ENCODE measurements at places on chromosomes 16 and 17. TPM values are rescaled to one million over a fixed set of nuclear protein-coding genes. Genes with fewer than 3 reads are reported as not detected.

DNA sequence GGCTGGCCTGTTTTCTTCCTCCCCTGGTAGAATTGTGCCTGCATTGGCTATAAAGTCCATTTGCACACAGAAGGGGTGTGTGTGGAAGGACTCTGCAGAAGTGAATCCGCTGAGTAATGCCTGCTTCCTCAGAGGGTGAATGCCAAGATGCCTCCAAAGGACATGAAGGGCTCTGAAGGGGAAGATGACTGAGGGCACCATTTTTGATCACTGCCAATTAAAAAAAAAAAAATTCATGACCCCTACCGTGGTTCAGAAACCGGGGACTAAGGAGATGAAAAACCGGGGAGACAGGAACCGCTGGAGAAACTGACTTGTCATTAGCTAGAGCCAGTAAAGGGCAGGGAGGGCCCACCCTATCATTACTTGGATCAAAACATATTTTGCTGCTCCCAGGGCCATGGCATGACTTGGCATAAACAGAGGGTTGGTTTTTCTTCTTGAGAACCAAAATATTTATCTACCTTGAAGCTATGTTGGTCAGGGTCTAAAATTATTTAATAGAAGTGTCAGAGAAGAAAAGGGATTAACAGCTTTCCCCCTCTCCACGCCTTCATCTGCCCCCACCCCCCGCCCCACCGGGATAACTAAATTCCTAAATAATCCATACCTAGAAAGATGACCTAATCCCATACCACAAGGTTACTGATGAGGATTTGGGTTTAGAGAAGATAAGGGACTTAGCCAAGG is 3.6 kb upstream of the USP7 start:
- no peak for DNase-seq

DNA sequence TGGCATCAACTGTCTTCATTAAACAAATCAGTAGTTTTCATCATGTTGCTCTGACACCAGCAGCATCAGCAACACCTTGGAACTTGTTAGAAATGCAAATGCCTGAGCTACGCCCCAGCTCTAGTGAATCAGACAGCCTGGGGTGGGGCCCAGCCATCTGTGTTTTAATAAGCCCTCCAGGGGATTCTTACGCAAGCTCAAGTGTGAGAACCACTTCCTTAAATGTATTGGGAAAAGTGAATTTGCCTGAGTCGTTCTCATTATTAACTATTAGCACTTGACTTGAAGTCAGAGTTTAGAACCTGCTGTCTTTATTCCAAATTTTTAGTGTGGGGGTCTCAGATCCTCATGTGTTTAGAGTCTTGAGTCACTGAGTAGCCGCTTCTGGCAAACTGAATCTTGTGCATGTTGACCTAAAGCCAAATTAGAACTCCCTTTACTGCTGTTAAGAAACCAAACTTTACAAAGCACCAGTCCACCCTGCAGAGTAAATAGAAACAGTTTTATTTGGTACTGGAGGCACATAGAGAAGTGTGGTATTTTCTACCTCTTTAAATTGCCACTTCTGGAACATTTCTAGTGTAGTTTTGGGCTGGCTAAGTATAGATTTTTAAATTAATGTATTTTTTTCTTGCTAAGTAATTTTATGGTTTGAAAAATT is 137.4 kb upstream of the COX10 start:
- DNase-seq: peak; percentile 50

DNA sequence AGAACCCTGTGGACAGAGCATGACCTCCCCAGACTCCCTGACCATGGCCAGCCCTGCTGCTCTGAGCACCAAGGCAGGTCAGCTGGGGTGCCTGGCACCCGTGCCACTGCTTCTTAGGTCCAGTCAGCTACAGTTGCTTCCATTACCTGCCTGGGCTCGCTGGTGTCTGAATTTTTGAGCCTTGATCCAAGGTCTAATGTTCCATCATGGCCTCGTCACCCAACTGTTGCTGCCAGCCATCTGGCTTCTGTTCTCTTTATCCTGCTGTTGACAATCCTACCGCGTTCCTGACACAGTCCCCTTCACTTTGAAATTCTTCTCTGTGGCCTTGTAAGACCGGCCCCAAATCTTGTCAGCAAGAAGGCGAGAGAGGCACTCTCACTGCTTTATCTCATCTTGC is 16.7 kb downstream of the GLYR1 start:
- no peak for DNase-seq

The KCNJ2 gene
- 19.1 TPM for total RNA-seq
